PC-9 (cell line): ENCODE measurements at places on chromosomes 5 and 9. TPM values are rescaled to one million over a fixed set of nuclear protein-coding genes. Genes with fewer than 3 reads are reported as not detected.

DNA sequence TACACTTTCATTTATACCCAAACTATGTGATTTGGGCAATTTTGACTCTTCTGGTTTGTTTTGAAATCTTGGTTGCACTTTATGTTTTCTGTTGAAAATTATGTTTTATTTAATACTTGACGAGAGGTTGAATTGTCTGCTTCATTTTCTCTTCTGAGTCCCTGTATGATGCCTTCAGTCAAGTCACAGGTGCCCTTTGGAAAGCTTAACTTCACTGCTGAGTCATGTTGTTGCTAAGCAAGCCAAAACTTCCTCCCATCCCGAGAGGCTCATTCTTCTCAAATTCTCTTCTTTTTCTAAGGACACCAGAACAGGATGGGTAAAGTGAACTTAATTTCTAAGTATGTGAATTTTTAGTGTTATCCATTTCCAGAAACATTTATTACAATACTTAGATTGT, 455.3 kb upstream of the PTGER4 start:
- no peaks in the 10 kb centered on the region for H3K36me3 ChIP-seq
- H3K4me3 ChIP-seq, result no peak overlapping the region
- no peak overlapping the region for H3K27ac ChIP-seq
- H3K4me1 ChIP-seq, result no peaks in the 10 kb centered on the region
- H3K27me3 ChIP-seq, result no peaks in the 10 kb centered on the region

- no peak overlapping the region for H3K4me3 ChIP-seq
- H3K4me1 ChIP-seq, result no peaks in the 10 kb centered on the region
- H3K36me3 ChIP-seq, result peaks cover 27% of the 10 kb centered on the region
These were observed 24.6 kb downstream of the SECISBP2 start for GRCh38 chr9:89342948-89343347.

DNA sequence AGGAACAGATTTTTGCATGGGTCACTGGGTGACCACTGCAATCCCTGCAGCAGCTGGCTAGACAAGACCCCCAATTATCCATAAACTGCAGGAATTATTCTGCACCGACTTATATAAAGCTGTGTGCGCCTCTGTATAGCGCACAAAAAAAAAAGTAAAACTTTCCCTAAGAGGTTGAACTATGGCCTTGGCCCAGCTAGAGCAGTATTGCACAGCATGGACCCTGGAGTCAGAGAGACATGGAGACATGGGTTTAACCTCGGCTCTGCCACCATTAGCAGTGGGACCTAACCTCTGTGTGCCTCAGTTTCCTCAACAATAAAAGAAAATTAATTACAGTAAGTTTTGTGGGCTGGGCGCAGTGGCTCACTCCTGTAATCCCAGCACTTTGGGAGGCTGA, 17.1 kb upstream of the GRPEL2 start:
- no peak overlapping the region for H3K27ac ChIP-seq
- H3K4me3 ChIP-seq, result no peak overlapping the region
- no peak for DNase-seq
- no peaks in the 10 kb centered on the region for H3K27me3 ChIP-seq
- H3K36me3 ChIP-seq, result no peaks in the 10 kb centered on the region

ARID3C gene
- not detected in 2 replicates for total RNA-seq

PCA3 gene
- not detected in 2 replicates for total RNA-seq

SPATA31A1 gene
- not detected in 2 replicates for total RNA-seq
